ENCODE measurements at places on chromosomes 16 and 17. TPM values are rescaled to one million over a fixed set of nuclear protein-coding genes. Genes with fewer than 3 reads are reported as not detected.

The CD300A gene
- not detected for total RNA-seq

The KIF1C gene
- 85.1 TPM for total RNA-seq

The FOXN1 gene
- total RNA-seq, result 2.7 TPM

The HSD17B1 gene
- 5.7 TPM for total RNA-seq

The ZSCAN32 gene
- total RNA-seq, result 14.5 TPM

The SLC5A11 gene
- total RNA-seq, result not detected

The OR3A3 gene
- not detected for total RNA-seq

The CCDC144A gene
- 0.19 TPM for total RNA-seq

The TMEM100 gene
- total RNA-seq, result not detected

Measured in airway epithelial cell (primary cell).